Stimulated activated CD4-positive, alpha-beta T cell treated with anti-CD3 and anti-CD28 coated beads, Interleukin-1b, Interleukin-23, amount 100 ng/mL, for 4 hours (primary cell): ENCODE measurements at places on chromosomes 7 and 10.

GRCh38 chr7:37984750-37985390 is 64.4 kb downstream of the EPDR1 start:
- no peak for DNase-seq

- DNase-seq: no peak
Measured at GRCh38 chr10:131882590-131883451, 18.0 kb upstream of the PPP2R2D start.

- no peak for DNase-seq
Measured at GRCh38 chr7:81206217-81206616, 287.4 kb upstream of the SEMA3C start.

GRCh38 chr7:30177965-30178364 is 43.2 kb downstream of the MTURN start:
- no peak for DNase-seq

- DNase-seq: no peak
Measured at GRCh38 chr7:17307558-17307957, 9.1 kb downstream of the AHR start.

DNA sequence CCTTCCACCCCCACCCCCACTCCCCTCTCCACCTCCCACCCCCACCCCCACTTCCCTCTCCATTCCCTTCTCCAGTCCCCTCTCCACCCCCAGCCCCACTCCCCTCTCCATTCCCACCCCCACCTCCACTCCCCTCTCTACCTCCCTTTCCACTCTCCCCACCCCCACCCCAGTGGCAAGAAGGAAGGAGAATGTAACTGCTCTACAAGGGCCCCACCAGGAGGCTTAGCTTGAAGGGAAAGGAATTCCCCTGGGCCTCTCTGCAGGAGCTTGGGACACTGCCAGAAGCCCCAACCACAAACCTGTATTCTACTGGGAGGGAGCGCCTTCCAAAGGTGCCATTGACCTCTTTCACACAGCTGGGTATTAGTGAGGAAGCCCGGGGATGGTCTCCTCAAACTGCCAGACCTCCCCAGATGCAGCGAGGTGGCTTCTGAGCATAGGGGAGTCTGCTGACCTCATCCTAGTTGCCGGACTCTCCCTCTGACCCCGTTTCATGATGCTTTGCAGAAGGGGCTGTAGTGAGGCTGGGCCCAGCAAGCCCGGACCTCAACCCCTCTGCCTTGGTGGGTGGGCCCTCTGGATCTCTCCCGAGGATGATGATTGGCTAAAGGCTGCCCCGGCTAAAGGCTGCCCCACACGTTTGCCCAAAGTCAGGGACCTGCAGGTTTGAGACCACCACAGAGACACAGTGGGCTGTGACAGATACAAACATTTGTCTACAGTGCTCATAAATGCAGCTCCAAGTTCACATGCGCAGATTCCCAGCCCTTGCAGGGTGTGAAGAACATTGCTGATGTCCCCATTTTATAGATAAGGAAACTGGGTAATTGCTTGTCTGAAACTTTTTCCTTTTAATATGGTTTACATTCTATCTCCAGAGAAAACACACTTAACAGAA is 2.9 kb downstream of the DEPP1 start:
- no peak for DNase-seq

GRCh38 chr7:87218796-87219544 is 562 bp downstream of the TMEM243 start:
- peak; percentile 14 for DNase-seq

DNA sequence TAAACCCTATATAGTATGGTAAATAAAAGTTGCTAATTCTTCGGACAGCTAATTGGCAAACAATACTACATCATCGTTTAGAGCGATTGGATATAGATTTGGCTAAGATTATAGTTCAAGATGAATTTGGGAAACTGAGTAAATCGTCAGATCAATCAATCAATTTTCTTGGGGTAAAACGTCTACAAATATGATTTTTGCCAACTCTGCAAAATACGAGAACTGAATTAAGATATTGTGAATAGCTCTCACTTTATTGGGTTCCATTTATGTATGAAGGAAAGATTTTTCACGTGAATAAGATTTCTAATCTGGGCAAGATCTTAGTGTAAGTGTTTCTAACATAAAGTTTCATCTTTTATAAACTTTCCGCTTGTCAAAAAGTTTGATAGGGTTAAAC is 132.9 kb upstream of the AGR3 start:
- no peak for DNase-seq

DNA sequence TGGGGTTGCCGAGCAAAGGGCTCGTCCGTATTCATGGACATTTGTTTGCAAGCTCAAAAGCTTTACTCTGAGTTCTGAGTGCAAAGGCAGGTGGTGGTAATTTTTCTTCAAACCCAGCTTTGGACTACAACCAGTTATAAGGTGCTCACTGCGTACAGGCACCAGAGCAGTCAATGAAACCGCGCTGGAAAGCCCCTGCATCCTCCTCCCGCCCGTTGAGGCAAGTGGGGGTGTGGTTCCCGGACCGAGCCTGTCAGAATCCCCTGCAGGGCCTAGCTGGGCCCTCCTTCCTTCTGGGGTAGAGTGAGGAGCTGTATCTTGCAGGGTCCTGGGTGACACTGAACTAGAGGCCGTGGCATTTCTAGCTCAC is 22.3 kb downstream of the AMZ1 start:
- DNase-seq: peak; percentile 40

DNA sequence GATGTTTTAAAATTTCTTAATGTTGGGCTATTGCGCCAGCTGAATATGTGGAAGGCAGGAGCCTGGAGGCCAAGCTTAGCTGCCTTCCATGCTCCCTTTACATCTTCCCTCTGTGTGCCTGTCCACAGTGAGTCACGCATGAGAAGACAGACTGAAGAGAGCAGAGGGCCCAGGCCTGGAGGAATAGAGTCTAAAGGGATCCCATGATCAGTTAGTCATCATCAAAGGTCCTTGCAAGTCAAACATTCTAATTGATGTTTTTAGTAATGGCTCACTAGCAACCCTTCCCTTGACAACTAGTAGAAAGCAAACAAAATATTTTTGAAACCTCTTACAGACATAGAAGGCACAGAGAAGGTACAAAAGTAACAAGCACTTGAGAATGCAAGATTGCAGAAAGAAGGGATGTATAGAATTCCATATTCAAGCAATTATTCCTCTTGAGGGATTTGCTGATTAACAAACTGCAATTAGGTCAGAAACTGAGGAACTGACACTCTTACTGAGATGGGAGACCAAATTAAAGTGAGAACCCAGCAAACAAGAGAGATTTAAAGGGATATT is 30.7 kb upstream of the APBB1IP start:
- no peak for DNase-seq

DNA sequence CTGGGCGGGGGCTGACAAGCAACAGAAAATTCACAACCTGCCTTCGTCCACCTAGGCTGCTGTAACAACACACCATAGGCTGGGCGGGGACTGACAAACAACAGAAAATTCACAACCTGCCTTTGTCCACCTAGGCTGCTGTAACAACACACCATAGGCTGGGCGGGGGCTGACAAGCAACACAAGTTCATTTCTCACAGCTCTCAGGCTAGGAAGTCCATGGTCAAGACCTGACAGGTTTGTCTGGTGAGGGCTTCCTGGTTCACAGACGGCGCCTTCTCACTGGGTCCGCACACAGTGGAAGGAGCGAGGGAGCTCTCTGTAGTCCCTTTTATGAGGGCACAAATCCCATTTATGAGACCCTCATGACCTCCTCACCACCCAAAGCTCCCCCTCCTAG is 52.2 kb downstream of the DIP2C start:
- DNase-seq: no peak

DNA sequence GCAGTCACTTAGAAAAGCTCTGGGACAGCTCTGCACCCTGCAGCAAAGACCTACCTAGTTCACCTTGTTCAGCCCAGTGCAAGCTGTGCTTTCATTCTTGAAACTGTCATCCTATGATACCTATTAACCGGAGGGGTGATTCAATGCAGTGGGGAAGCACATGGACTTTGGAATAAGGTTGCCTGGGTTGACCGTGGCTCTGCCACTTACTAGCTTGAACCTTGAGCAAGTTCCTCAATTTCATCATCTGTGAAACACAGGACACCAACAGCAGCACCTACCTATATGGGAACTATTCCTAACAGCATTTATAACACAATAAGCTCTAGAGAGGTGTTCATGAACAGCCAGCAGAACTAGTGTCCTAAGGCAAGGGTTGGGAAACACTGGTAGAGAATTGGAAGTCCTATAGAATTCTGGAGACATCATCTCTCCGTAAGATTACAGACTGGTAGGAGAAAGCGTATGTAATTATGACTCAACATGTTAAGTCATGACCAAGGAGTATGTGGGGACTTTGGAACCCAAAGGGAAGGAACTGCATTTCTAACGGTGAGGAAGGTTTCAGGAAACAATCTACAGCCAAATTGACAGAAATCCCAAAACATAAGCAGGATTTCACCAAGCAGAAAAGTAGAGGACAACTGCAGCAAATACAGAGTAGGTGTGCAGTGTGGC is 270.0 kb downstream of the USP6NL start:
- DNase-seq: no peak

GRCh38 chr10:101224910-101225823 is 4.1 kb downstream of the LBX1 start:
- DNase-seq: no peak

GRCh38 chr10:113517901-113518260 is 35.0 kb upstream of the HABP2 start:
- no peak for DNase-seq

GRCh38 chr10:101557541-101557940 is 30.5 kb downstream of the POLL start:
- DNase-seq: no peak

DNA sequence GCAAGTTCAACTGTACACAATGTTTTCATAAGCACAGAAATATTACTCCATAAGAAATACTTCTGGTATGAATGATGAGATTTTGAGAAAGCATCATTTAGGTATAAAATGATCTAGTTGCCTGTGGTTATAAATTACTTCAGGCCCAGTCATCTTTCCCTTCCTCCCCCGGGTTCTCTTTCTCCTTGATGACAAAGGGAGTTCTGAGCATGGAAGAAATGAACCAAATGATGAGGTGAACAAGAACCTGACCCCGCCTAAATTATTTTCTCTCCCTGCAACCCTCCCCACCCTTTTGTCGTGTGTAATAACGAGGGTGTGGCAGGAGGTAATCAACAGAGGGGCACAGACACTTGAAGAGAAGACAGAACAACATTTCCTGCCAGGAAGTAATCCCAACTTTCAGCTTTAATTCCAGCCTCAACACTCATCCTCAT is 319.6 kb upstream of the SP8 start:
- no peak for DNase-seq

DNA sequence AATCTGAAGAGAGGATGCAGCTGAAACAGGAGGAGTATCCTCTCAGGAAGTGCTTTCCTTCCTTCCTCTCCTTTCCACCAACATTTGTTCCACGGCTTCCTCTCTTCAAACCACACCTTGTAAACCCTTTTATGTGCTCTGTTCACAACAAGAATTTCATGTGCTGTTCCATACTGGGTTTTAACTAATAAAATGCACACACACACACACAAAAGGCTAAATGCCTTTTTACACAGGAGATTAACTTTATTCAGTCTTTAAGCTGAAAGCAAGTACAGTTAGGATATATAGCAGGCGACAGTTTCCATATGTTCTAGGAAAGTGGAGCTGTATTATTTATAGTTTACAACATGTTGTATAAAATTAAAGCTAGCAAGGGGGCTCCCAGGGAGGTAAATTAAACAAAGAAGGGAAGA is 106.7 kb downstream of the REEP3 start:
- DNase-seq: no peak

GRCh38 chr7:71705217-71705616 is 573.3 kb downstream of the GALNT17 start:
- DNase-seq: no peak

DNA sequence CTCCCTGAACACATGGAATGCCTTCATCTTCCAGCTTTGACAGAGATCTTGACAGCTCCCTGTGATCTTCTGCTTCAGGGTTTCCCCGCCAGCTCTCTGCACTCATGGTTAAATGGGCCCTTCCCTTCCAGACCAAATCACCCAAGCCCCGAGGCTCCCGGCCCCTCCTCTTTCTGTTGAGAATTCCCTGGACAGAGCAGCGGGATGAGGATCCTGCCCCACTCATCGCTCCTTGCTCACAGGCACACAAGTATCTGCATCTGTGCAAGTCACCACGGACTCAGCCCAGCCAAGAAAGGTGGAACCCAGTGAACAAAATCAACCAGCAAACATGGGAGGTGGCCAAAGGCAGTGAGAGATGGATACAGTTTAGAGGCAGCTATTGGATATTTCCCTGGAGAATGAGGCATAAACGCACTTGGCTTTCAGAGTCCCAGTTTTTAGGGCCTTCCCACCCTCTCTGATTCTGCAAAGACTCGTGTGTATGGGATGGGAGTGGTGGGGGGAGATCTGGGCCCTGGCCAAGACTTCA is 37.7 kb upstream of the CXCL12 start:
- DNase-seq: no peak

GRCh38 chr10:58712982-58713381 is 200.3 kb downstream of the BICC1 start:
- DNase-seq: no peak

DNA sequence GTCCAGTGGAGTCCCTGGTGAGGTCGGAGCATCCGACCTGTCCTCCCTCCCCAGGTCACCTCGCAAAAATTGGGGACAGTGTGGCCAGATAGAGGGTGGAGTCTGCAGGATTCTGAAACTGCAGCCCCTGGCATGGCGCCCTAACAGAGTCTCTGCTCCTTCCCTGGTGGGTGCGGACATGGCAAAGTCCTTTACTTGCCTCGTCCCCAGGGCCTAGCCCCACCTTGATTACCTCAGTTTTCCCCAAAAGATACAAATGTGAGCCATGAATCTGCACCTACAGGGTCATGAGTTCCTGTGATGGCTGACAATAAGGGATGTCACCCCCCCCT is 47.7 kb downstream of the NPVF start:
- no peak for DNase-seq

DNA sequence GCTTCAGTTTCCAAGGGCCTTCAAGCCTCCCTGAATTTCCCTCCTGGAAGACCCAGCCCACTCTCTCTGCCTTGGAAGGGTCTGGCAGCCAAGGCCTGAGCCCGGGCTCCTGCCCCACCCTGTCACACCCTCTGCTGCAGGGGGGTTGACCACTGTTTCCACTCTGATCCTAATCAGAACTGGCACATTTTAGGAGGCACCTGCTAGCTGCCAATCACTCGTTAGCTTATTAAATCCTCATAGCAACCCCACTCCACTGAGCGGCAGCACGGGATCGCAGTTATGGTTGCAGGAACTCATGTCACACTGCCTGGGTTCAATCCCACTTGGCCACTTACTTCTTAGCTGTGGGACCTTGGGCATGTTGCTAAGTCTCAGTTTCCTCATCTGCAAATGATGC is 12.9 kb downstream of the HSPB1 start:
- DNase-seq: no peak

GRCh38 chr7:2523461-2523936 is 3.9 kb downstream of the LFNG start:
- no peak for DNase-seq

GRCh38 chr7:28418966-28419365 is 6.6 kb downstream of the CREB5 start:
- no peak for DNase-seq

GRCh38 chr7:20241194-20241910 is 24.2 kb upstream of the MACC1 start:
- no peak for DNase-seq

- DNase-seq: no peak
Measured at GRCh38 chr7:71459132-71459531, 327.2 kb downstream of the GALNT17 start.
